ENCODE measurements at places on chromosomes 6 and 20. TPM values are rescaled to one million over a fixed set of nuclear protein-coding genes. Genes with fewer than 3 reads are reported as not detected.

C6orf52 gene
- polyA plus RNA-seq = 11.5 TPM

MCCD1 gene
- not detected for polyA plus RNA-seq

SLC32A1 gene
- 29.4 TPM for polyA plus RNA-seq

EYS gene
- 0.91 TPM for polyA plus RNA-seq

RIPPLY2 gene
- 54.9 TPM for polyA plus RNA-seq

MROH8 gene
- 3.8 TPM for polyA plus RNA-seq

PRRT1 gene
- polyA plus RNA-seq = 88.8 TPM

FLRT3 gene
- 8.2 TPM for polyA plus RNA-seq

RBL1 gene
- 0.17 TPM for polyA plus RNA-seq

ZNF217 gene
- polyA plus RNA-seq = 0.06 TPM

SLC17A1 gene
- polyA plus RNA-seq = not detected

MYBL2 gene
- not detected for polyA plus RNA-seq

SCUBE3 gene
- polyA plus RNA-seq = 2.1 TPM

MYCT1 gene
- not detected for polyA plus RNA-seq

MRAP2 gene
- polyA plus RNA-seq = 2.6 TPM

VGLL2 gene
- not detected for polyA plus RNA-seq
